ENCODE measurements at places on chromosomes 3 and 15.
A peak's percentile ranks its signal among the peaks of the same experiment; 100 is the strongest.

DNA sequence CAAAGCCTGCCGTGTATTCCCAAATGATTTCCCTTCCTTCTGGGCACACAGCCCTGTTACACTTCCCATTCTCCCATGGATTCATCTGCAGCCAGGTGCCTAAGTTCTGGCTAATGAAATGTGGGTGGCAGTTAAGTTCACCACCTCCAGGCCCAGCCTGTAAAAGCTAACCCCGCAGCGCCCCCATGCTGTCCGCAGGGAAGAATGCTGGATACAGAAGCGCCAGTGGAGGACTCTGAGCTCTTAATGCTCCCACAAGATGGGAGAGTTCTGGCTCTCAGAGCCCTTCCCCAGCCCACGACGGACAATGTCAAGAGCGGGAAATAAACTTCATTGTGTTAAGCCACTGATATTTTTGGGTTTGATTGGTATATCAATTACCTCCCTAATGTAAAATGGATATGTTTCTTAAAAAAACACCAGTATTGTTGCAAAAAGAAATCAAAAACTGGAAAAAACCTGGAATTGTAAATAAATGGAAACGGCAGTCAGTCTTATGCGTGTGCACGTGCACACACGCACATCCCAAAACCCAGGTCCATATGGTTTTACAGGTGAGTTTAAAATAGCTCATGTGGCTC is 37.7 kb upstream of the FGD5 start:
- DNase-seq: peak; percentile 35

DNA sequence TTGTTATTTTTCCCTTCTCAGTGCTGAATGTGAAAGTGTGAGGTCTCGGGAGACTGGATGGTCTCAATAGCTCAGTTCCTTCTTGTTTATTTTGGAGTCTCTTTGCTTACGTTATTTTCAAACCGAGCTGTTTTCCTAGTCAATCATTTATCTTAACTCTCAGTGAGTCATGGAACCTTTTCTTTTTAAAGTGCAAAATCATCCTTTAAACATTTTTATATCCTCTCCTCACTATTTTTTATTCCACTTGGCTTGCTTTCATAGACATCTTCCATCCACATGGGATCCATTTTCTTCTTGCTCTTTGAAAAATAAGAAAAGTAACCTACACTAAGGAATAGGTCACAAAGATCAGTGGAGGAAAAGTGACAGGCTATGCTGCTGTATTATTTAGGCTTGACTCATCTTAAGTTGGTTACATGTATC is 497.8 kb downstream of the NAALADL2 start:
- no peak for DNase-seq

DNA sequence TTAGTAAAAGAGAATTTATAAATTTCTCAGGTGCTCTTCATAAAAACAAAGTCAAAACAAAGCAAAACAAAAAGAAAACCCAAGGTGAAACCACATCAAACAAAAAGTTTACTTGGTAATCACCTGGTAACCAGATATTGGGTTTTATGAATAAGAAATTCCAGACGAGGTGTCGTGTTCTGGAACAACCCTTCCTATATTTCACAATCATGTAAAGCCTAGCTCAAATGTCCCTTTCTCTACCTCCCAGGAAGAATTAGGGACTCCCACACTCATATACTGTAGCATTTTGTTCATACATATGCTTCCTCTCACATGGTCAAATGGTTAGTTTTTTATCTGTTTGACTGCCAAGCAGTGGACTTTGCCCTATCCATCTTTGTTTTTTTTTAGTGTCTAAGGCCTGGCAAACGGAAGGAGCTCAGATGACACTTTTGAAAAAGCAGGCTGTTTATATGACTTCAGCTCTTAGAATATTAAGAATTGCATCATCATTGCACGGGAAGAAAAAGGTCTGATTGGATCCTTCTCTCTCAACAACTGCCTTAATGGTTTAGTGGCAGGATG is 326.7 kb upstream of the TBL1XR1 start:
- DNase-seq: no peak

DNA sequence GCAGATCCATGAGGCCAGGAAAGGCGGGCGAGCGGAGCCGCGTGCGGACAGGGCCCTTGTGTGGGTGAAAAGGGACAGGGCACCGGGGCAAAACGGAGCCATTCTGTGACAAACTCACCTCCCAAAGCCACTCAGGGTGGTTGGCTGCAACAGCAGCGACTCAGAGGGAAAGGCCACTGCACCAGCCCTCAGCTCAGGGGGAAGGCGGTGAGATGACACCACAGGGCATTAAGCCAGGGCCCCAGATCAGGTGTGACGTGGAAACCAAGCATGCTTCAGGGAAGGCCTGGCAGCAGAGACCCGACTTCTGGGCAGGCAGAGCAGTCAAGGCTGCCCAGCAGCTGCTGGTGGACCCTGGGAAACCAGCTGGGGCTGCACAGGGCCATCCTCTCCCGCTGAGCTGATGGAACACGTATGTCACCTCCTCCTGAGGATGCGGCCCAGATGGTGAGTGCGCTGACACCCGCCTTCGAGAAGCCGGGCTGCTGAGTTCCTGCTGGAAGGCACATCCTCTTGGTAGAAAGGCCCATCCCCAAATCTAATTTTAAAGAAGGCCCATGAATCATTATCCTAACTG is 82.3 kb downstream of the CHSY1 start:
- no peak for DNase-seq

DNA sequence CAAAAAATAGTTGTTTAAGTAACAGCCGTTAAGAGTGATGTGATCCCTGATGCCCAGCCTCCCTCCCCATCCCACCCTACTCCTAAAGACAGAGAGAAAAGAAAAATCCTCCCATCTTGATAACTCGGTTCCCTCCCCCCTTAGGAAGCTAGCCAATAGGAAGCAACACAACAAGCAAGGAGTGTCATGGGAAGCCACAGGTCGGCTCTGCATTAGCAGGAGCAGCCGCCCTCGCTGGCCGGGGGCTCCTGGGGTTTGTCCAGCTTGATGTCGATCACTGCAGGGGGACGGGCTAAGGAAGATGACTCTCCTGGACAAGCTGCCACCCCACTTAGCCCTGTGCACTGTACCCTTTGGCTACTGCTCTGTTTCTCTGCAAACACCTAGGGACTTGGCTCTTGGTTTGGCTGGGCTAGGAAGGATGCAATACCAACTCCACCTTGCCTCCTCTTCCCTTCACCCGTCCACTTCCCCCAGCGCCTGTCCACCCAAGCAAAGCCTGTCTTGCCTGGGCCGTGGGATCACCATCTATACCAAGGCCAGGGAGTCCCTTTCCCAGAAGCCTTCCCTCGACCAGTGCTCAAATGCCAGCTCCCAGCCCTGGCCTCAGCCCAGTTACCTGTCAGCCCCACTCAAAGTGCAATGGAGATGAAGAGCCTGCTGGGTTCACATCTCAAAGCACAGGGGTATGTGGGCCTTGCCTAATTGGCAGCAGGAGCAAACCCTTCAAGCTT is 23.1 kb downstream of the SRPRB start:
- no peak for DNase-seq

- DNase-seq: no peak
Observed at GRCh38 chr3:192817053-192817452, 89.7 kb upstream of the FGF12 start.

- no peak for DNase-seq
Observed at GRCh38 chr15:51328926-51329325, 9.5 kb downstream of the CYP19A1 start.

DNA sequence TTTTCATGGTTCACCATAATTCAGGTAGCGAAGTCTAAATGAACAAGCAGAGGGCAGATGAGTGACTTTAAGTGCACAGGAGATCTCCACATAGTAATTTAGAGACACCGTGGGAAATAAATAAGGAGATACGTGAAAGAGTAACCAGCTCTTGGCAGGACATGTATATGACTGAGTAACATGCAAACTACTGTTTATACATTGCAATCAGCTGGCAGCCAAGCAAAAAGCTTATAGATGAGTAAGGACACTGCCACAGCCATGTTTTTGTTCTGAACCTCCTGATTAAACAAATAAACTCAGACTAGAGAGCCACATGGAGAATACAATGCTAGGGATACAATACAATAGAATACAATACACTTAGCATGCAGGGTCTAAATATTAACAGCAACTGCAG is 252.4 kb downstream of the FHIT start:
- no peak for DNase-seq

- no peak for DNase-seq
Observed at GRCh38 chr3:12999147-13000140, 73.8 kb downstream of the IQSEC1 start.

GRCh38 chr3:79113876-79114275 is 653.9 kb downstream of the ROBO1 start:
- no peak for DNase-seq

- no peak for DNase-seq
Observed at GRCh38 chr15:44296625-44297524, 8.4 kb downstream of the GOLM2 start.

GRCh38 chr3:149816986-149817385 is 4.0 kb downstream of the RNF13 start:
- no peak for DNase-seq

GRCh38 chr3:60578936-60579335 is 672.3 kb downstream of the FHIT start:
- no peak for DNase-seq

DNA sequence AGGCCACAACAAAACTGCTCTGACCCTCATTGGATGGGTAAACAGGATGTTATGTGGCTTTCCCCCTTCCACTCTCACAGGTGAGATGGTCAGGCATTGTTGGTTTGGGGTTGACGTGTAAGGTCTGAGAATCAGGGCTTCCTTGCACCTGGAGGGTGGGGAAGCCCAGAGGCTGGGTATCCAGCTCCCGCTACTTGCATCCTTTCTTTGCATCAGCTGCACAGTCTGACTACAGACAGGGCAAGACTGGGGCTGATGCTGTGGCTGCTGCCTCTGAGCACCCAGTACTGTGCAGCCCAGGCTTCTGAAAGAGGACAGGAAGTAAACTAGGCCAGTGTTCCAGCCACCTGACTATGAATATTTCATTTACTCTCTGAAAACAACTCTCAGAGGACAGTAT is 58.0 kb upstream of the ATP2B2 start:
- no peak for DNase-seq

DNA sequence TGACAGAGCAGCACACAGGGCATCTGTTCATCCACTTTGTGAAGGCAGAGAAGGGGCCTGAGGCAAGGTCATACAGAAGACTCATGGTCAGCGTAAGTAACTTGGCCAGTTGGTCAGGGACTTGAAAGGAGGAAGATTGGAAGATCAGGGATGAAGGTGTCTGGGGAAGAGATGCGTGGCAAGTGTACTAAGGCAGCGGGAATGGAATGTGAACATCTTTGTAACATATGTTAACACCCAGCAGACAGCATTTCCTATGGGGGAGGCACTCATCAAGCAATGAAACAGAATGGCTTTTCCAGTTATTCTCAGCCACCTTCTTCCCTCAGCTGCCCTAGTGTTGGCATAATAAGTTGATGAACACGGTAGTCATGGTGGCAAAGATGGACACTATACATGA is 7.8 kb upstream of the RFC4 start:
- DNase-seq: no peak

DNA sequence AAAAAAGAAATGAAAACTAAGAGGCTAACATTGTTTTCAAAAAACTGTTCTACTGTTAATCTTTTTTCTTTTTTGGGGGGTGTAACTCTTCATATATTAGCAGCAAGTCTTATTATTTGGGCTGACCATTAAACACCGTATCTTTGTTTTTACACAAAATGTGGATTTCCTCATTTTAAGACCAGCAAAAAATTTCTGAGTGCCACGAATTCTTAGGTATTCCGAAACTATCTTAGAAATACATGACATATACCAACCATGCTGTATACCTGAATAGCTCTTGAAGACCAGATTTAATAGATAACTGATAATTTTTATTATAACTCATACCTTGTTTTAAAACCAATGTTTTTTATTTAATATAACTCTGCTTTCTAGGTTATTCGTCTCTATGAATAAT is 620 bp upstream of the TTC23 start:
- no peak for DNase-seq

DNA sequence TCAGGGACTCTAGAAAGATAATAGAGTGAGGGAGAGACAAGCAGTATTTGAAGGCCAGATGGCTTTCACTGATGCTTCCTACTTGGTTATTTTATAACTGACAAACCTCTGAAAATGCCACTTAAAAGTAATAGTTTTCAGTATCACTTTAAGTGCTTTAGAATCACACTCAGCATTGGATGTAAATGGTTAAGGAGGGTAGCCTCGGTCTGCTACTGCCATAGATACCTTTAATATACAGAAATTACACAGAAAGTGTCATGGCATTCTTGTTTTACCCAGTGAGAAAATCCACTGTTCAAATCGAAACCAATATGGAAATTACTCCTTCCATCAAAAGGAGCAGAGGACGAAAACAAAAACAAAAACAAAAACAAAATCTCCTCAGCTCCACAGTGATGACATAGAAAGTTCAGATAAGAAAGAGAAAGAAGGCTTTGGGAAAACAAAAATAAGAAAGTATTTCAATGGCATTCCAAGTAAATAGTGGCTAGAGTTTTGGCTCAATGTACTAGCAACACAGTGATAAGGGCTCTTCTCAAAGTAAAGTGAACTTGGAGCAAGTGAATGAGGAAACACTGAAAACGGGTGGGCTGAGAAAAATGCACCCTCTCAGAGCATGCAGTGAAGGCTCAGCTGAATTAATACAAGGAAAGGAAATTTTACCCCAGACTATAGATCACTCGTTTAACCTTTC is 43.2 kb upstream of the CD47 start:
- DNase-seq: no peak

- DNase-seq: no peak
Observed at GRCh38 chr3:121515313-121515712, 30.5 kb downstream of the POLQ start.

- DNase-seq: no peak
Observed at GRCh38 chr3:12532182-12532581, 13.1 kb downstream of the MKRN2OS start.

GRCh38 chr3:27105904-27106303 is 263.3 kb downstream of the NEK10 start:
- DNase-seq: no peak

DNA sequence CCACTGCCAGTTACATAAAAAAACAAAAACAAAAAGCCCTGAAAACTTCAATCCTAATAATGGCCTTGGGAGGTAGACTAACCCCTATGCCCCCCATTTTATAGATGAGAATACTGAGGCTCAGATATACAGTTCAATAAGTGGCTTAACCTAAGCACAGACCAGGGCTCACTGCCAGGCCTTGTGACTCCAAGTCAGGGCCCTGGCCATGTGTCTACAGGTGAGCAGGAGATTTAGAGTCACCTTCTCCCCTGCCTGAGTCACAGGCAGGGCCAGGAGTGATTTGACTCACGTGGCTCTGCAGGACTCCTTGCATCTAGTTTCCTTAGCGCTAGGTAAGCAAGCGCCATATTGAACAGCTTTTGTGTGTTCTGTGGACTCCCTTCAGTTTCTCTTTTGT is 98.6 kb upstream of the ETV5 start:
- no peak for DNase-seq

DNA sequence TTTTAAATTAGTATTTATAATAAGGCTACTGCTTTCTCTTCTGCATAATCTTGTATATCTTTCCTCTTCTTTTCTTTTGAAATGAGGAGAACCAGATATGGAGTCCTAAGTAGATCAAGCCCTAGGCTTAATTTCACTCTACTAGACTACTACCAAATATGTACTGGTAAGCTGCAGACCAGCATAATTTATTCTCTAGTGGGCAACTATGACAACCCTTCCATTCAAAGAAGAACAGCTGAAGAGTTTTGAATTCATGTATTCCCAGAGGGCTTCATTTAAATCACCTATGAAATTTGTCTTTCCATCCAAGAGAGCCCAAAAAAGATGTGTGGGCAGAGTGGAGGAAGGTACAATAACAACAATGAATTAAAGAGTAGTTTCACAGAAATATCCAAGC is 10.0 kb downstream of the RAD18 start:
- no peak for DNase-seq
